ENCODE measurements at places on chromosomes 1 and 21.

GRCh38 chr1:58782178-58783089, 1.4 kb downstream of the JUN start:
- peak; percentile 79 for DNase-seq

- no peak for DNase-seq
These were observed 1.5 kb downstream of the EPRS1 start for GRCh38 chr1:220044678-220045355.

- peak; percentile 59 for DNase-seq
These were observed 717 bp upstream of the BATF3 start for GRCh38 chr1:212700223-212700891.

- no peak for DNase-seq
These were observed 36.7 kb upstream of the LRRC8B start for GRCh38 chr1:89487972-89488371.

DNA sequence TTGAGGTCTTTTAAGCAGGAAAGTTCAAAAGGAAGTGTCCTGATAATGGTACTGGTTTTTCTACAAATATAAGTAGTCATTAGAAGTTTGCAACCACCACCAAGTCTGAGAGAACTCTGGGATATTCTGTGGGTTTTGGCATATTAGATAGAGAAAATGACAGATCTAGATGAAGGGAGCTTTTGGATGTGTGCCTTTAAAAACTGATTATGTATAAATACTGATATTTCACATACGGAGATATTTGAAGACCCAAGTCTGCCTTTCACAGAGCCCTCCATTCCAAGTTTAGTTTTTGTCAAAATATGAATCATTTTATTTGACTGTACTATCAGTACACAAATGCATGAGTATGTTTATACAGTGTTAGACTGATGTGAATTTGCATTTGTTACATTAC, 48.6 kb downstream of the DPH5 start:
- no peak for DNase-seq

GRCh38 chr1:228081144-228081543, 1.4 kb upstream of the ARF1 start:
- DNase-seq = no peak

DNA sequence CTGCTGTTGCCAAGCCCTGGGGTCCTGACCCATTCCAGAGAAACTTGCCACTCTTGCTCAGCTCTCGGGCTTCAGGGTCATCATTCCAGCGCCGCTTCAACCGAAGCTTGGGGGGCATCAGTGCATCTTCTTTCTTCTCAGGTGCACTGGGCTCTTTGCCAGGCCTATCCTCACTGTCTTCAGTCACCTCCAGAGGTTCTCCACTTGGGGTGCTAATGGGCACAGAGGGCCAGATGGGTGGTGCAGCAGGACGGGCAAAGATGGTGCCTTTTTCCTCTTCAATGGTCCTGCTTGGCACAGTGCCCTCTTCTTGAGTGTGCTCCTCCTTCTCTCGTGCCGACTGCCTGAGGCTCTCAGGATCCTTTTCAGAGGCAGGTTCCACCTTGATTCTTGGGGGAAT, 13.3 kb downstream of the ETV3 start:
- DNase-seq = no peak

DNA sequence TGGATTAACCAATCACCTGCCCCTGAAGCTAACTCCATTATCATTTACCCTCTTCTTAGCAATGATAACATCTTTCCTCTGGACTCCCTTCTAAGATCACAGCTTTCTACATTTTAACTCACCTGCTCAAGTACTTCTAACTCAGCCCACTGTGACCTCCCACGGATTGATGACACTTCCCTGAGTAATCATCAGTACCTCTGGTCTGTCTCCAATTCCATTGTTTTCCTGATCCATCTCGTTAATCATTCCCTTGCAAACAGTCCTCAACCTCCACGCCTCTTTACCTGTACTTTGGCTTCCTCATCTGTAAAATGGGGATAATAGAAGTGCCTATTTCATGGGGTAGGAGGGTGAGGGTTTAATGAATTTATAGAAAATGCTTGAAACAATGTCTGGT, 195.3 kb upstream of the APP start:
- no peak for DNase-seq

DNA sequence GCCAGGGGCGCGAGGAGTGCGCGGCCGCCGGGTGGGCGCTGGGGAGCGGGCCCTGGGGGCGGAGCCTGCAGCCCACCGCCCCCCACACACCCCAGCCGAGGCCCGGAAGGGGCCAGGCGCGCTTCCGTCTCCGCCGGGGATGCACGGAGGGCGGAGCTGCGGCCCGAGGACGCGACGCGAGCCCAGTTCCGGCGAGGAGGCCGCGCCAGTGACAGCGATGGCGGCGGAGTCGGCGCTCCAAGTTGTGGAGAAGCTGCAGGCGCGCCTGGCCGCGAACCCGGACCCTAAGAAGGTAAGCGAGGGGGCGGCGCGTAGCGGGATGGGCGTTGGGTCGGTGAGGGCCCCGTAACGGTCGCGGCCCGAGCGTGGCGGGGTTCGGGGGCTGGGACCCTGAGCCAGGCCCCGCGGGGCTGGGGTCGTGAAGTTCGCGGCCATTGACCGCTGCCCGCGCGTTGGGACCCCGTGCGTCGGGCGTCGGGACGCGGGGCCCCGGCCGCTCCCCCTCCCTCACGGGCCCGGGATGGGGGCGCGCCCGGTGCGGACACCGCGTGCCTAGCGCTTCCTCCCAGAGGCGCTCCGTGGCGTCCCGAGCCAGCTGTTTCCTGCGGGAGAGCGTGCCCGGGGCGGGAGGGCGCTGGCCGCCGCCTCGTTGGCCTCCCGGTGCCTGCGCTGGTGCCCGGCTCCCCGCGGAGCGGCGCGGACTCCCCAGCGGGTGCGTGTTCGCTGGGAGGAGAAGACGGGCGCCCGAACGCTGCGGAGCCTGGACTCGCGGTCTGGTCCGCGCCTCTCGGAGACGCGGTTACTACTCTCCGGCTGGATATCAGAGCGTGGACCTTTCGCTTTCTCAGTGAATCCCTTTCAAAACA, at the start of gene ELOA:
TSS of gene ELOA (plus strand) at position 185 of the 866 bp plus-strand sequence. CDS start at position 218, 33 bp downstream.
- peak; percentile 99 for DNase-seq

- DNase-seq = no peak
These were observed 22.4 kb upstream of the MTF2 start for GRCh38 chr1:93056649-93057048.

- no peak for DNase-seq
These were observed 131.3 kb downstream of the EIF4G3 start for GRCh38 chr1:21045351-21045750.

GRCh38 chr1:20603504-20604464, 14.9 kb downstream of the CDA start:
- DNase-seq = no peak

DNA sequence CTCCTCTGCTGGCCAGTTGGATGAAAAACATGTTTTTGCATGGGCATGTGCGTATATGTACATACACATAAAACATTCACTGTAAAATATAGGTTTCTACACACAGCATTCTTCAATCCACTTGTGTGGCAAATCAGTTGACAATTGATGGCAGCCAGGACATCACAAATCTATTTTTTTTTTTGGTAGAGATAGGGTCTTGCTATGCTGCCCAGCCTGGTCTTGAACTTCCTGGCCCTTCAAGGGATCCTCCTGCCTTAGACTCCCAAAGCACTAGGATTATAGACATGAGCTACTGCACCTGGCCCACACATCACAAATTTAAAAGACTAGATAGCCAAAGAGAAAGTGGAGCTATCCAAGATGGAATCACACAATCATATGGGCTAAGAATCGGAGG, 39.6 kb downstream of the ARHGEF11 start:
- no peak for DNase-seq

GRCh38 chr1:64956010-64956640, 10.2 kb downstream of the JAK1 start:
- DNase-seq = peak; percentile 48

DNA sequence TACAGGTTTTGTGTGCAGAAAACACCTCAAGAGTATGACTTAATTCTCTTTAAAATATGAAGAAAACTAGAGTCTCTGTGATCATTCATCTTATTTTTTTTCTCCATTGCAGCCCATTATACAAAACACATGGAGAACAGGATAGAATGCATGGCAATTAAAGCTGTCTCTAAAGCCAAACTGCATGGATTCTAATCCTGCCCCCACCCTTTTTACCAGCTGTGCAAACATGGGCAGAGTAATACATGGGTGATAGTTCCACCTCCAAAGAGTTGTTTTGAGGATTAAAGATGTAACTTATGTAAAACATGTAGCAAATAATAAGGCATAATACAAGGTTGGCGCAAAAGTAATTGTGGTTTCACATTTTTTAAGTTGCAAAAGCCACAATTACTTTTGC, 114.4 kb downstream of the CLEC20A start:
- no peak for DNase-seq

GRCh38 chr1:93729906-93730305, 48.3 kb upstream of the BCAR3 start:
- DNase-seq = no peak

GRCh38 chr1:66788231-66788939, 12.7 kb downstream of the INSL5 start:
- DNase-seq = no peak

DNA sequence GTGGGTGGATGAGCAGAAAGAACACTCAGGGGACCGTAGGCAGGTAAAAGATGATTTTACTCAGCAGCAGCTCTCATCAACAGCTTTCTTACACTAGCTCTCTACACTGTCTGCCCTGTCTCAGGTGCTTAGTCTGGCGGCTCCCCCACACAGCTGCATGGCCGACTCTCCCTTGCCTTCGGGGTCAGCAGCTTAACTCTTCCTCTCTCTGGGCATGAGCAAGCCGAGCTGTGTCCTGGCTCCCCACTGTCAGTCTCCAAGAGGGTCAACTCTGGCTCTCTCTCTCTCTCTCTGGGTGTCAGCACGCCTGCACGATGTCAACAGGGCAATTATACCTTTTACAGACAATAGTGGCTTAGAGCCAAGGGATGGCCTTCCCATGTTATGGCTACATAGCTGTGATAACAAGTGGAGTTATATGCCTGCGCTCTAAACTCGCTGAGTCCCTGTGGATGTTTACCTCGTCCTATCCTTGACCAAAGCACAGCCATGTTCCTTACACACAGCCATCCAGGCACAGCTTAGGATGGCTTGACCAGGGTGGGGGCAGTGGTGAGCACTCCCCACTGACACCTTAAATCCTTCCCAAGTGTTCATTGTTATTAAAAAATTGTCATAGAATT, 3.1 kb upstream of the BCL10 start:
- DNase-seq = no peak

GRCh38 chr21:36452281-36452825, 27.6 kb downstream of the CLDN14 start:
- no peak for DNase-seq

GRCh38 chr1:11767922-11768704, 6.1 kb downstream of the C1orf167 start:
- DNase-seq = no peak

DNA sequence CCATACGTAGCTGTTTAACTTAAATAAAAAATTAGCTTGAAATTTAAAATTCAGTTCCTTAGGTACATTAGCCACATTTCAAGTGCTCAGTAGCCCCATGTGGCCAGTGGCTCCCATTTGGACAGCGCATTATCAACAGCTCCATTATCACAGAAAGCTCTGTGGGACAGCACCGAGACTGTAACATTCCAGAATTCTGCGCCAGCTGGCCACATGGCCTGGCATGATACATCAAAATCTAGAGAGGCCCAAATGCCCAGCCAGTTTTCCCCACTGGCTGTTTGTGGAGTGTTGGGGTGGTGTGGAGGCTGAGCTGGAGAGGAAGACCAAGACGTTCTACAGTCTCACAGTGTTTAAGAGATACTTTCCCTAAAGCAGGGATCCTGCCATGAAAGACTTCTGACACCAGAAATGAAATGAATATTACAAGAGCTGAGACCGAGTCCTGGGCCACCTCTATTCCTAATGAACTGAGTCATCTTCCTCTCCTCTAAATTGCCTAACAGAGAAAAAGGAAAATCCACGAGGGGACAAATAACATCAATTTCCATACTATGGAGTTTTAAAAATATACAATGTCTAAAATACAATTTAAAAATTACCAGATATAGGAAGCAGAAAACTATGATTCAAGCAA, 27.3 kb upstream of the ACTA1 start:
- DNase-seq = no peak

All from H7 (cell line).